Endothelial cell of umbilical vein (primary cell): ENCODE measurements at places on chromosomes 7 and 10. TPM values are rescaled to one million over a fixed set of nuclear protein-coding genes. Genes with fewer than 3 reads are reported as not detected.

DNA sequence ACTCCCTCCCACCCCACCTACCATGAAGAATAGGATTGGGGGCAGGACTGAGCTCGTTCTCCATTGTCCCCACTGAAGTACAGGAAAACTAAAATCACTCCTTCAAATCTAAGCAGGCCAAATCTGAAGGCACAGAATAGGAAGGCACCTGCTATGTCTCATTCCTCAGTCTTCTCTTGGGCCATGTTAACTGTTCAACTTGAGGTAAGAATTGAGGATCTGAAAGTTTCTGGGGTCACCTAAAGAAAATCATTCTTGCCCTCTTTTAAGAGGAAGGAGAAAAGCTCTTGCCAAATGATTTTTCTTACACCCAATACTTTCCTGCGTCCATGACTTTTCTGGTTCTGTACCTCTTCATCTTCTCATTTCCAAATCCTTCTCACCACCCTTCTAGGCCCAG, 4.9 kb downstream of the CPN1 start:
- H3K36me3 ChIP-seq: no peaks in the 10 kb centered on the region
- no peaks in the 10 kb centered on the region for H3K4me1 ChIP-seq
- DNase-seq: no peak
- peaks cover 6% of the 10 kb centered on the region for H3K27me3 ChIP-seq
- H3K27ac ChIP-seq: no peak overlapping the region

DNA sequence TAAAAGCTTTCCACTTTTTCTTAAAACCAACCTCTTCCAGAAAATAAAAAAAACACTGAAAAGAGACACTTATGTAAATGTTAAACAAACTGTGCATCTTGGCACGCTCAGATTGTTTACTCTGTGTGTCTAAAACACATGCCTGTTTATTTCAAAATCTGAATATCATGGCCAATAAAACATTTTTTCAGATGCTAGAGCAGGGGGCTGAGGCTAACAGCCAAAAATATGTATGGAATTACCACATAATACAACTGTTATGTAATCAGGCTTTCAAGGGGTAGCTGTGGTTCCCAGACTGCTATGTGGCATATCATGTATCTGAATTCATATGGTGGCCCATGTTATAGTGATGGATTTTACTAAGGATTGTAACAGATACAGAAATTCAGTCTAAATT, 130.4 kb downstream of the HIBADH start:
- no peaks in the 10 kb centered on the region for H3K27me3 ChIP-seq
- no peaks in the 10 kb centered on the region for H3K4me1 ChIP-seq
- DNase-seq: no peak
- no peak overlapping the region for H3K4me3 ChIP-seq

GRCh38 chr7:114851406-114852061, 70.4 kb upstream of the MDFIC start:
- no peak overlapping the region for H3K4me3 ChIP-seq
- H3K4me1 ChIP-seq: peaks cover 2% of the 10 kb centered on the region
- no peaks in the 10 kb centered on the region for H3K27me3 ChIP-seq
- H3K27ac ChIP-seq: no peak overlapping the region

DNA sequence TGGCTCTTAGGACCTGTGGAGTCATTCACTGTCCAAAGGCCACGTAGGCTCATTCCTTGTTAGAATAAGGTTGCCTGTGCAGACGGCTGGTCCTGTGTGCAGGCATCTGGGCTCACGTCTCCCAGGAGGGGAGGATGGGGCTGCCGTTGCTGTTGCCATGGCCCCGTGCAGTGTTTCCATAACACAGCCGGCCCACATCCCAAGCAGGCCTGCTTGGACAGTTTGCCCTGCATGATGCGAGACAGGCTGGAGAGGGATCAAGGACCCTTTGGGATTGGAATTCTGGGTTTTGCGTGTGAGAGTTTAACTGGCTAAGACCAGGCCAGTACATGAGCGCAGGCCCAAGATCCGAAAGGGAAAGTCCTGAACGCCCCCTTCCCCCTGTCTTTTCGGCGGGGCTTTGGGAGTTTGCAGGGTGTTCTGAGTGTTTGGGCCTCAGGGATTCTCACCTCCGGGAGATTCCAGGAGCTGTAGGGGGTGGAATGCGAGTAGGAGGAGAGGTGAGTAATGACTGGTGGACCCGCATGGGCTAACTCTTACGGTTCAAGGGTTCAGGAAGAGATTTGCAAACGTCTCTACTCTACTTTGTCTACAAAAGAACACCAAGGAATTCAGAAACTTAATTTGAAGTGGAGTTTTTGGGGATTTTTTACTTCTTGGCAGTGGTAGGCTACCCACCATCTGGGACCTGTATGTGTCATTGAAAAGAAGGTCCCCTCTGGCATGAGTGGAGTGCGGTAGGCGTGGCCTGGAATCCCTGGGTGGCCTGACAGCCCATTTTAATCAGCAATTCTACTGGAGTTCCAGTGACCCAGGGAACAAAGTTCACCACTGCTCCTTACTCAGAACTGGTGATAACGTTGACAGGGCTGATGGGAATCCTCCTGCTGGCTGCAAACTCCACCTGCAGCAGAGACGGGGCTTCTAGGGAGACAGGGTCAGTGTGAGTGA, 125.4 kb downstream of the ITIH5 start:
- no peaks in the 10 kb centered on the region for H3K36me3 ChIP-seq
- no peak for DNase-seq
- H3K4me3 ChIP-seq: no peak overlapping the region
- H3K4me1 ChIP-seq: no peaks in the 10 kb centered on the region

The SPDYE16 gene
- 0.22 TPM in 1 of 2 replicates, not detected in the other for total RNA-seq

- no peak overlapping the region for H3K4me3 ChIP-seq
- no peaks in the 10 kb centered on the region for H3K4me1 ChIP-seq
- no peak overlapping the region for H3K27ac ChIP-seq
- DNase-seq: no peak
- no peaks in the 10 kb centered on the region for H3K36me3 ChIP-seq
Measured at GRCh38 chr7:66213637-66214036, 8.5 kb downstream of the TPST1 start.

DNA sequence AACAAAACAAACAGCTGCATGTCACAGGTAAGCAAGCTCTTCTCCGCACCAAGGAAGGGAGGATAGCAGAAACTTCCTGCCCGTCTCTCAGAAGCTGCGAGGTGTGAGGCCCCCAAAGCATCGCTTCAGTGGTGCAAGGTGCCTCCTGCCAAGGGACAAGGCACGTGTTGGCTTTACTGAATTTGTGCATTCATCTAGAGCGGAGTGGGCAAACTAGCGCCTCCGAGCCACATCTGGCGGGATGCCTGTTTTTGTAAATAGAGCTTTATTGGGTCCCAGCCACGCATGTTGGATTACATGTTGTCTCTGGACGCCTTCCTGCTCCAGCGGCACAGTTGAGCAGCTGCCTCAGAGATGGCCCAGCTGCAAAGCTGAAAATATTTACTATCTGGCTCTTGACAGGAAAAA, 27.7 kb downstream of the PHYH start:
- no peak overlapping the region for H3K27ac ChIP-seq
- no peaks in the 10 kb centered on the region for H3K27me3 ChIP-seq
- H3K4me3 ChIP-seq: no peak overlapping the region
- no peaks in the 10 kb centered on the region for H3K36me3 ChIP-seq
- no peaks in the 10 kb centered on the region for H3K4me1 ChIP-seq

The DYNC1I1 gene
- 3.3 and 3.6 TPM in 2 replicates for total RNA-seq

The VWC2 gene
- not detected in 2 replicates for total RNA-seq

- no peaks in the 10 kb centered on the region for H3K36me3 ChIP-seq
- no peaks in the 10 kb centered on the region for H3K4me1 ChIP-seq
- H3K4me3 ChIP-seq: no peak overlapping the region
- no peaks in the 10 kb centered on the region for H3K27me3 ChIP-seq
Measured at GRCh38 chr7:152910545-152911225, 151.1 kb downstream of the ACTR3B start.

GRCh38 chr7:135374736-135375135, 135.2 kb downstream of the CNOT4 start:
- H3K4me1 ChIP-seq: no peaks in the 10 kb centered on the region
- H3K27ac ChIP-seq: no peak overlapping the region
- H3K4me3 ChIP-seq: no peak overlapping the region
- no peaks in the 10 kb centered on the region for H3K27me3 ChIP-seq
- no peak for DNase-seq
- no peaks in the 10 kb centered on the region for H3K36me3 ChIP-seq

GRCh38 chr10:5720182-5720581, 35.5 kb downstream of the TASOR2 start:
- no peak overlapping the region for H3K4me3 ChIP-seq
- H3K36me3 ChIP-seq: no peaks in the 10 kb centered on the region
- H3K4me1 ChIP-seq: no peaks in the 10 kb centered on the region
- H3K27me3 ChIP-seq: no peaks in the 10 kb centered on the region
